ENCODE measurements at places on chromosomes 6 and 20. TPM values are rescaled to one million over a fixed set of nuclear protein-coding genes. Genes with fewer than 3 reads are reported as not detected.

The FUT9 gene
- 0.23 TPM for polyA plus RNA-seq

DNA sequence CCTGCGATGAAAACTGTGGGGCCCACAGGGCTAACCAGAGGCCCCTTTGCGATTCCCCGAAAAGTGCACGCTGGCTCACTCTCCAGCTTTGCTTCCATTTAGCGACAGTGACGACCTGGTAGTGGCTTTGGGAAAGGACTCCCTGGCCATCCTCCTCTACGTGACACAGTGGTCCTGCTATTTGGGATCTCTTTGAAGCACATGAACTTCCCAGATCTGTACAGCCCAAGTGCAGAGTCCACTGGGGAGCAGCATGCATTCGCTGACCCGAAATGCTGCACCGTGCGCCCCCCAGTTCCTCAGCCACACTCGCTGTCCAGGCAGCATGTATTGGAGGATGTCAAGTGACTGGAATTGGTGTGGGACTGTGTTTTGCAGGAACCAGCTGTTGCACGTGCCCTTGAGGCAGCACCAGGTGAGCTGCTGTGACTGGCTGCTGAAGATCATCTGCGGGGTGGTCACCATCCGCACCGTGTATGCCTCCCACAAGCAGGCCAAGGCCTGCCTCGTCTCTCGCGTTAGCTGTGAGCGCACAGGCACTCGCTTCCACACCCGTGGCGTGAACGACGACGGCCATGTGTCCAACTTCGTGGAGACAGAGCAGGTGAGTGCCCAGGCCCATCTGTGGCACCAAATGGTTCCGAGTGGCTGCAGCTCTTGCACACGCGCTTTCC is 51.6 kb downstream of the SYNJ2 start:
- no peak for DNase-seq

DNA sequence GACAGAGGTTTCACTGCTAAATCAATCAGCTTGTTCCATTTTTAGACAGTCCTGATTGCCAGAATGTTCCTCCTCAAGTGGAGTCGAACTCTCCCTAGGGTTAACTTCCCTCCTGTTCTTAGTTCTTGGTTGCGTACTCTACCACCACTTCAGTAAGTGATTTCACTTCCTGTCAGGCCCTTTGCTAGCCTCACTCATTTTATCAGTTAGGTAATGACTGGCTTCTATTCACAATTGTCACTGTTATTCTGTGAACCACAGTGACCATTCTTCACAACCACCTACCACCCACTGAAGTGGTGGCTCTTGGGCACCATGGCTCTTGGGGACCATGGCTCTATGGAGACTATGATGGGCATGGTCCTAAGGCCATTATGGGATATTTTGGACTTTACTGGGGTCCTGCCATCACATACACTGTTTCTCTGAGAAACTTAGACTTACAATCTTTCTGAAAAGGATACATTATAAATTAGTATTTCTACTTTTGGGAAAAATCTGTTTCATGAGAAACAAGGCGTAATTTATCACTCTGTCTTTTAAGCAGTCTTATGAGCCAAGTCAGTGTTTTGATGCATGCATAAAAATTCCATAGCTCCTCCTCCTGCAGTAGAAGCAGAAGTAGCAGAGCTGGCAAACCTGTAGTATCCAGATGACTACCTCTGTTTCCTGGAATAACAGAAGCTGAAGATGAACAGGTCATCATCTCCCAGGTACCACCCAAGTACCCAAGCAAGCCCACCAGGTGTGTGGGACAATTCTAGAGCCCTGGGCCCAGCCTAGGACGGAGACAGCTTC is 66.3 kb downstream of the ATXN1 start:
- DNase-seq = no peak

- no peak for DNase-seq
Observed at GRCh38 chr6:155450240-155450581, 5.4 kb downstream of the NOX3 start.

- DNase-seq = no peak
Observed at GRCh38 chr20:4876301-4876700, 125.0 kb downstream of the SLC23A2 start.

- DNase-seq = no peak
Observed at GRCh38 chr20:58709013-58709702, 16.6 kb downstream of the NPEPL1 start.

GRCh38 chr6:77183447-77183846 is 279.8 kb downstream of the HTR1B start:
- no peak for DNase-seq

The TINAG gene
- not detected for polyA plus RNA-seq

- no peak for DNase-seq
Observed at GRCh38 chr6:49980898-49981297, 11.5 kb upstream of the DEFB113 start.

- peak; percentile 58 for DNase-seq
Observed at GRCh38 chr20:48523191-48523995, 304.4 kb downstream of the PREX1 start.

- no peak for DNase-seq
Observed at GRCh38 chr6:45132658-45133294, 195.4 kb upstream of the RUNX2 start.

DNA sequence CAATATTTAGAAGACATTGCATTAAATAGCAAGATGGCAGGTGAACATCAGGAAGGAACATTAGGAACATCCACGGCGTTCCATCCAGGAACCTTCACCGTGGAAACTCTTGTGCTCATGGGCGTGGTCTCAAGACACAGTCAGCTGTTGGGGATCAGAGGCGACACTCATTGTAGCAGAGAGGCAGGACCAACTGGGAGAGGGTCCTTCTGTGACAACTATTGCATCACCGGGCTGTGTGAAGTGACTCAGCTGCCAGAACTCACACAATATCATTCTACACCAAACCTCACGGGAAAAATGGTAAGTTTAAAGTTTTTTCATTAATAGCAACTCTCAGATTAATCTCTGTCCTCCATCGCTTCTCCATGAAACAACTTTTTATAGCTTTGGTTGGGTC is 334.8 kb upstream of the SULF2 start:
- no peak for DNase-seq

- no peak for DNase-seq
Observed at GRCh38 chr6:158629367-158630221, 14.9 kb downstream of the DYNLT1 start.

DNA sequence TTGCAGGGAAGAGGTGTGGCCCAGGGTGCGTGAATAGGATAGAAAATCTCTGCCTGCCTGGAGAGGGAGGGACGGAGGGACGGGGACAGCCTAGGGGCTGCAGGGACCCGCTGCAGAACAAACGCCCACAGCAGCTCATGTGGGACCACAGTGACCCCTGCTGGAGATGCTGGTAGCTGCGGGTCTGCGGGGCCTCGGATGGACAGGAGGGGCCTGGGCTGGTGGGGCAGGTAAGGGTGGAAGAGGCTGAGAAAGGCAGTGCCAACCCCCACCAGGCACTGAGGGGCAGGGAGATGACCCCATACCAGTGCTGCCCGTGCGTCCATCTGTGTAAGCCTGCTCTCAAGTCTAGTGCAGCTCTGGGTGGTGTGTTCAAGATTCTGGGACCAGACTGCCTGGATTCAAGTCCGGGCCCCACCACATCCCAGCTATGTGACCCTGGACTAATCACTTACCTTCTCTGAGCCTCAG is 39.4 kb downstream of the KIAA1755 start:
- no peak for DNase-seq

The CYP39A1 gene
- polyA plus RNA-seq = 4.3 TPM

The TRIM15 gene
- polyA plus RNA-seq = not detected

The RTN4IP1 gene
- 4.3 TPM for polyA plus RNA-seq

The COL9A3 gene
- polyA plus RNA-seq = 9.8 TPM

DNA sequence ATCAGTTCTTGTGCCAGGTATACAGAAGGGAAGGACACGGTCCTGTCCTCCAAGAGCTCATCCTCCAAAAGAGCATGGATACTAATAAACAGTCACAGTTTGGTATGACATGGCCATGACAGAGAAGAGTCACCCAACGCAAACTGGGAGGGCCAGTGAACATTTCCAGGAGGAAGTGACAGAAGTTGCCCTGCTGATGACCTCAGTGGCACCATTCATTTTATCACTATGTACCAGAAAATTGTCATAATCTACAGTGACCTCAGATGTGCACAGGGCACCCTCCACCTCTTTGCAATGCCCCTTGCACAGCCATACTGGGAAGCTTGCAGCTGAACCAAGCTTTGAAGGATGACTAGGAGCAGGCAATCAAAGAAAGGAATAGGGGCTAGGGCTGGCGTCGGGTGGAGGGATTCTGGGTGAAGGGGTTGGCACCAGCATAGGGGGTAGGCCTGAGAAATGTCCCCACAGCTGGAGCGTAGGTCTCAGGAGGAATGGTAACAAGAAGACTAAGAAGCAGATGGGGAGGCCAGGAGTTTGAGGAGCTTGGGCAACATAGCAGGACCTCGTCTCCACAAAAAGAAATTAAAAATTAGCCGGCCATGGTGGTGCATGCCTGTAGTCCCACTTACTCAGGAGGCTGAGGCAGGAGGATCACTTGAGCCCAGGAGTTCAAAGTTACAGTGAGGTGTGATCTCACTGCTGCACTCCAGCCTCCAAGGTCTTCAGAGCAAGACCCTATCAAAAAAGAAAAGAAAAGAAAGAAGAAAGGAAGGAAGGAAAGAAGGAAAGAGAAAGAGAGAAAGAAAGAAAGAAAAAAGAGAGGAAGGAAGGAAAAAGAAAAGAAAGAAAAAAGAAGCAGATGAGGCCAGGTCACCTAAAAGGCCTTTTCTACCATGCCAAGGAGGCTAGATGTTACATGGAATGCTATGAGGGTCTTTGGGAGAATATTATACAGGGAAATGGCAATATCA is 65.3 kb upstream of the SNX9 start:
- DNase-seq = no peak

The TRIM31 gene
- 9.6 TPM for polyA plus RNA-seq

The PDYN gene
- polyA plus RNA-seq = not detected

DNA sequence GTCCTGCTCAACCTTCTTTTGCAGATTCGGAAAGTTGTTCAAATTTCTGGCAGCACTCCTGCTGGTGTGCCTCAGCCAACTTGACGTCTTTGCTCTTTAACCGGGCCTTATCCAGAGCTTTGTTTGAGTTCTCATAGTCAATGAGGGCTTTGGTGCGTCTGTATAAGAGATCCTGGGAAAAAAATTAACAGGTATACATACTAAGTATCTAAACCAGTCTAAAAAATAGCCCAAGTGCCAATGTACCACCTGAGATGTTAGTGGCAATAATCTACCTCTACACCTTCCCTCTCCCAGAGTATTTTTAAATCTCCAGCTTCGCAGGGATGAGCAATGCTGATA is 21.1 kb downstream of the SNX5 start:
- DNase-seq = no peak
